ENCODE measurements at places on chromosomes 5 and 9. TPM values are rescaled to one million over a fixed set of nuclear protein-coding genes. Genes with fewer than 3 reads are reported as not detected.

The SH3RF2 gene
- total RNA-seq: 4.7 TPM

The ZBED3 gene
- 11.3 TPM for total RNA-seq

The WDR38 gene
- total RNA-seq: not detected

The KCNN2 gene
- 13.1 TPM for total RNA-seq

The PTAR1 gene
- 98.0 TPM for total RNA-seq

The C6 gene
- 0.88 TPM for total RNA-seq

The TDRD7 gene
- total RNA-seq: 5.7 TPM

The PCDHA8 gene
- total RNA-seq: 0.41 TPM

The C7 gene
- total RNA-seq: 392 TPM

The CSF1R gene
- total RNA-seq: 39.5 TPM

The IRX1 gene
- total RNA-seq: 50.3 TPM

The INSL6 gene
- total RNA-seq: not detected

The COL15A1 gene
- 107 TPM for total RNA-seq

The FGD3 gene
- total RNA-seq: 12.0 TPM

All from metanephros (tissue), 2 donors.